Aorta (tissue), 5 donors: ENCODE measurements at places on chromosomes 7 and 10. TPM values are rescaled to one million over a fixed set of nuclear protein-coding genes. Genes with fewer than 3 reads are reported as not detected.

The FKBP9 gene
- 193 TPM for total RNA-seq

The C10orf53 gene
- total RNA-seq = not detected

The XRCC2 gene
- 0.19 TPM for total RNA-seq

The ZDHHC4 gene
- 33.8 TPM for total RNA-seq

The DKK1 gene
- total RNA-seq = 2.4 TPM

The UCN3 gene
- total RNA-seq = not detected
